ENCODE measurements at places on chromosomes 2 and 18.
A peak's percentile ranks its signal among the peaks of the same experiment; 100 is the strongest.

DNA sequence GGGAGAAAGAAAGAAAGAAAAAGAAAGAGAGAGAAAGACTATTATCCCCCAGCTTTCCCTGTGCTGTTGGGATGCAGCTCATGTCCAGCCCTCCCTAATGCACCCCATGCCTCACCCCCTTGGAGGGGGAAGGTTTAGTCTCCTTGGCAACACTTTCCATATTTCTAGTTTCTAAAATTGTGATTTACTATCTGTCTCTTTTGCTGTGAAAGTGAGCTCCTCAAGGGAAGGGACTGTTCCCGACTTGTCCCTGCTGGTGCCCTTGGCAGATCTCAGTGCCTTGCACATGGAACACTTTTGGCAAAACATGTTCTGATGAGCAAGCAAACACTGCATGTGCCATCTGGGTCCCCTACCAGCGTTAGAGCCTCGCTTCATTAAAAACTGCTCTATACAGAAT lies 11.7 kb upstream of the NAPG start:
- DNase-seq, result no peak

GRCh38 chr18:75455249-75456198 lies 28.0 kb upstream of the SMIM21 start:
- no peak for DNase-seq

DNA sequence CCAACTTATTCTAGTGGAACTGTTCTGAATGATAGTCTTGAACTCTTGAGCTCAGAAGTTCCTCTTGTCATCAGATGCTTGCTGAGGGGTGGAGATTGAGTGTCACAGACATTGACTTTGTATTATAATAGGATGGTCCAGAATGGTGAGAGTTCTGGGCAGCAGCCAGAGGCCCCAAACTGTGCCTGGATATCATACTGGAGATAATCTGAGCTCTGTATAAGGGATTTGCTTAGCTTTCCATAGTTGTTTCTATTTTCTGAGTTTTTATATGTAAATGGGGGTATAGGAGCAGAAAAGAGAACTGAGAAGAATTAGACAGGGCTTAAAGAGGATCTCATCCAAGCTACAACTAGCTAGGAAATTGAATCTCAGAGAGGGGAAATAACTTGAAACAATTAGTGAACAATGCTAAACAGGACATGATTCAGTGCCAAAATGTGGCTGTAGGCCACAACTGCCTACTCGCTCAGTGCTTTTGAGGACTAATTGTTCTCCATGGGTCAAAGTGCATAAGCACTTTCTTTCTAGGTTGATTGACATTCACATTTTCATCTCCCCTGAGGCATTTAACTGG lies 10.1 kb upstream of the LCLAT1 start:
- DNase-seq, result no peak

GRCh38 chr2:241994086-241994485 lies 124.6 kb downstream of the RTP5 start:
- no peak for DNase-seq

DNA sequence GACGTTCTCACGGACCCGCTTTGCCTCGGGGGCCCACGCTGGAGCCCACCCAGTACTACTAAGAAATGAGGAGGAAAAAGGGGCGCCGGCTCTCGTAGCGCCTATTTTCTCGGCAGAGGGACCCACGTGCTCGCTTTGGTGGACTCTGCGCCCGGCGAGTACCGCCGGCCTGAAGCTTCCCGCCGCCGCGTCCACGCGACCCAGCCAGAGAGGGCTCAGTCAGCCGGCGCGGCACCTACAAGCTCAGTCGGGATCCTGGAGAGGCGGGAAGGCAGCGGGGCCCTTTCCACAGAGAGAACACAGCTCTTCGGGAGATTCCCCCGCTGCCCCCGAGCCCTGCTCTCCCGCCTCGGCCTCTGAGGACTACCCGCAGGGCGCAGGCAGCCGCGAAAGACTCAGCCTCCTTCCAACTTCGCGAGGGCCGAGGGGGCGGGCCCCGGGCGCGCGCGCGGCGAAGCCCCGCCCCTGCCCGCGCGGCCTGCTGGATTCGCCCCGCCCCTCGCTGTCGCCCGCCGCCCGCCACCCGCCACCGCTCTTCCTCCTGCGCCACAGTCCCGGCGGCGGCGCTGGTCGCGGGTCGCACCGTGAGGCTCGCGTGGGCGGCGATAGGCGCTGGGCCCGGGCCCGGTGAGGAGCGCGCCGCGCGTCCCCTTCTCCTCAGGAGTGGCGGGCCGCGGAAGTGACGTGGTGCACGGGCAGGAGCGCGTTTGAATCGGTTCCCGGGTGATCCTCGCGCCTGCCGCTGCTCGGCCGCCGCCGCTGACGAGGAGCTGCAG lies at the start of gene SMCHD1:
Gene SMCHD1 (plus strand): TSS at position 549 of the 776 bp plus-strand sequence. CDS start 350 bp downstream, outside the sequence.
- peak; percentile 82 for DNase-seq

- DNase-seq, result no peak
These were observed 77.6 kb upstream of the SEC11C start for GRCh38 chr18:59061914-59062642.

DNA sequence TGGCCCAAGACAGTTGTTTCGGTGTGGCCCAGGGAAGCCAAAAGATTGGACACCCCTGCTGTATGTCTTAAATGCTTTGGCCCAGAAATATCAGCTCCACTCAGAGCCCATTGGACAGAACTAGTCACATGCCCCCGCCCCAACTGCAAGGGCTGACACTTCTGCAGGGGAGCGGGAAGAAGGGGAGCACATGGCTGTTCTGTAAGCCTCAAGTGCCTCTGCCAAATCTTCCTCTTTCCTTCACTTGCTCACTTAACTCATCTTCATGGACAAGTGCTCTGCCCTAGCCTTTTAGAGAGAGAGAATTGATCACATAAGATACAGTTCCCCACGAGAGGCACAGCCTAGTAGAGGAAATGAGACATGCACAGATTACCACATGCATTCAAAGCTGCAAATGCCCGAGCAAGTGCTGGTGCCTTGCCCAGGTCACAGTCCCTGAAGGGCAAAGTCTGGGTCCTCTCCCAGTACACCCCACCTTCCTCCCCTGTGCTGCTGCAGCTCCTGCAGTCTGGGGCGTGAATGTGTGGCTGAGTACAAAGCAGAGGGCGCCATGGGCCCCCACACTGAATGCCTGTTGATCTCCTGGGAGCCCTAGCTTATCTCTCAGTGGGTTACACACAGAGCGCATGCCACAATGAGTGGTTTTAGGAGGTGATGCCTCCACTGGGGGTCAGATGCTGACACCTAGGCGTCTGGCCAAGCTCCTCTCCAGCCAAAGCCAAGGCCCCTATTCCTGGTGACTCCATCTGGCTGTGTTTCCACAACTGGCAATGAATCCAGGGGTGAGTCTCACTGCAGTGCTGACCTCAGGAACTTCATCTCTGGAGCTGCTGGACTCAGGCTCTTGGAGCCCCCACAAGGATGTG lies 135.3 kb downstream of the CTIF start:
- no peak for DNase-seq

GRCh38 chr18:49564518-49564834 lies 2.6 kb downstream of the LIPG start:
- DNase-seq, result no peak

- no peak for DNase-seq
These were observed 34.5 kb downstream of the BCL2 start for GRCh38 chr18:63284827-63285733.

DNA sequence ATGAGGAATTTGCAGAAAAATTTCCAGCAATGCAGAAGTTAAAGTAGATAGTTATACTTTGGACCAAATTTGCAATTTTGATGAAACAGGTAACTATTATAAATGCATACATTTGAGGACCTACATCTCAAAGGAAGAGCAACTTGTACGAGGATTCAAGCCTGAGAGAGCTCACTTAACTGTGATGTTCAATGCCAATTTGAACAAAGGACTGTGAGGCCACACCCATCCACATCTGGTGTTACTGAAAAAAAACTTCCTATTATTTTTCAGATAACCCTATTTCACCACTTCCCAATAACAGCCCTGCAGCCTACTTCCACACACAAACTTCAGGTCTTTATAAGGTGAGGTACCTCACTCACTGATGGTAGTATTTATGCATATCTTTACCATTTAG lies 203.5 kb upstream of the NABP1 start:
- no peak for DNase-seq

GRCh38 chr2:3209258-3209657 lies 168.4 kb downstream of the EIPR1 start:
- DNase-seq, result no peak

- DNase-seq, result no peak
These were observed 6.6 kb upstream of the KANSL1L start for GRCh38 chr2:210177769-210178168.

DNA sequence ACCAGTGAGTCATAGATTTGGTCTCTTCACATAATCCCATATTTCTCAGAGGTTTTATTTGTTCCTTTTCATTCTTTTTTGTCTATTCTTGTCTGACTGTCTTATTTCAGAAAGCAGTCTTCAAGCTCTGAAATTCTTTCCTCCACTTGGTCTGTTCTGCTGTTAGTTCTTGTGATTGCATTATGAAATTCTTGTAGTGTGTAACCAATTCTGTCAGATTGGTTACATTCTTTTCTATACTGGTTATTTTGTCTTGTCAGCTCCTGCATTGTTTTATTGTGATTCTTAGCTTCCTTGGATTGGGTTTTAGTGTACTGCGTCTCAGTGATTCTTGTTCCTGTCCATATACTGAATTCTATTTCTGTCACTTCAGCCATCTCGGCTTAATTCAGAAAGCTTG lies 18.6 kb downstream of the EHBP1 start:
- no peak for DNase-seq
